Stimulated activated CD4-positive, alpha-beta T cell treated with anti-CD3 and anti-CD28 coated beads, TNF-alpha, amount 100 ng/mL, for 1 hour (primary cell): ENCODE measurements at places on chromosomes 16 and 17.

- no peak for DNase-seq
Measured at GRCh38 chr16:81786868-81787267, 7.8 kb downstream of the PLCG2 start.

DNA sequence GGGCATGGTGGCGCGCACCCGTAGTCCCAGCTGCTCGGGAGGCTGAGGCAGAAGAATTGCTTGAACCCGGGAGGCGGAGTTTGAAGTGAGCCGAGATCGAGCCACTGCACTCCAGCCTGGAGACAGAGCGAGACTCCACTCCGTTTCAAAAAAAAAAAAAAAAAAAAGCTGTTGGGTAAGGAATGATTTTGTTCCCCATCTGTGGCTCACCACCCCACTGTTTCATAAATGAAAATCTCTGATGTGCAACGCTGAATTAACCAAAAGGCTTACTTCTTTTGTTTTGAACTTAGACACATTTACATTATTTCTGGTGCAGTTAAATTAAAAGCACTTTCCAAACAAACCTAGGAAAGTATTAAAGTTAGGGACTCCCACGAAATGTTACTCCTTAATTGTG, 1.2 kb upstream of the METTL9 start:
- no peak for DNase-seq

DNA sequence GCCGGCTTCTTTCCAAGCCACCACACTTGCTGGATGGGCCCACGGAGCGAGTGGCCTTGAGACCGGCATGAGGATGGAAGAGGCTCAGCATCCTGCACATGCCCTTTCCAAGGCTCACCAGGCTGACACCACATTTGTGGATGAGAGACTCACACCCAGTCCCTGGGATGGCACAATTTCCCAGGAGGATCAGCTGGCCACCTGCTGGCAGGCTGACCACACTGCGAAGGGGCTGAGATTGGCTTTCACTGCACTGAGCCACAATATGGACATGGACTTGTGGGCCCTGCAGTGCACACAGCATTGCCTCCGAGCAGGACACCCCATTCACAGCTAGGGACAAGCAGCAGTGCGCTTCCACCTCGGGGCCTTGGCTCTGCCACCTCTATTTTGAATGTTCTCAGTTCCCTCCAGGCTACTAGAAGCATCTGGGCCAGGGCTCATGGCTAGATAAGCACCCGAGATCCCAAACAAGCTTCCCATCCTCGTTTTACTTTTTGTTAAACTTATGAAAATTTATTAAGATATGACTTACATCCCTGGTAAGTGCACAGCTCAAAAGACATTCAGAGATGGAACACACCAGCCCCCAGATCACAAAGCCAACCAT, 25.3 kb upstream of the KSR1 start:
- DNase-seq: no peak

GRCh38 chr16:89330177-89330856, 112.8 kb downstream of the ZNF778 start:
- DNase-seq: no peak

GRCh38 chr16:27547134-27547533, 2.6 kb downstream of the GTF3C1 start:
- DNase-seq: no peak
